ENCODE measurements at places on chromosomes 13 and 19.

DNA sequence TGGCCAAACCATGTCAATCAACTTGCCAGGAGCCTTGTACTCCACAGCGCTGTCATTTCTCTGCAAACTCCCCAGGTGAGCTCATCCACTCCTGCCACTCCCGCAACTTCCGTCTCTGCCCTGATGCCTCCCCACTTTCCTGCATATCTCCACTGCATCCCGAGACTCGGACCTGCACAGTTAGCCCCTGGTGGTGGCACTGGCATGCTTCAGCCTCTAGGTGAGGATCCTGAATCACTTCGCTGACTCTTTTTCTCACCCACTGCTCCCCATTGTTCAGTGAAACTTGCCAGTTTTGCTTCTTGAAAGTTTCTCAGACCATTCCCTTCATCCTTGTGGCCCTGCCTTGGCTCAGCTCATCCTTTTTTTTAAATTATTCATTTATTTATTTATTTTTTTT, 3.4 kb upstream of the CTU1 start:
- no peak for DNase-seq

GRCh38 chr13:70253834-70254233, 145.6 kb upstream of the KLHL1 start:
- no peak for DNase-seq

GRCh38 chr13:34967851-34968562, 25.9 kb downstream of the NBEA start:
- no peak for DNase-seq

- no peak for DNase-seq
Observed at GRCh38 chr19:30074741-30075715, 133.0 kb downstream of the URI1 start.

GRCh38 chr19:46654621-46655152, 6.3 kb downstream of the DACT3 start:
- DNase-seq, result no peak

DNA sequence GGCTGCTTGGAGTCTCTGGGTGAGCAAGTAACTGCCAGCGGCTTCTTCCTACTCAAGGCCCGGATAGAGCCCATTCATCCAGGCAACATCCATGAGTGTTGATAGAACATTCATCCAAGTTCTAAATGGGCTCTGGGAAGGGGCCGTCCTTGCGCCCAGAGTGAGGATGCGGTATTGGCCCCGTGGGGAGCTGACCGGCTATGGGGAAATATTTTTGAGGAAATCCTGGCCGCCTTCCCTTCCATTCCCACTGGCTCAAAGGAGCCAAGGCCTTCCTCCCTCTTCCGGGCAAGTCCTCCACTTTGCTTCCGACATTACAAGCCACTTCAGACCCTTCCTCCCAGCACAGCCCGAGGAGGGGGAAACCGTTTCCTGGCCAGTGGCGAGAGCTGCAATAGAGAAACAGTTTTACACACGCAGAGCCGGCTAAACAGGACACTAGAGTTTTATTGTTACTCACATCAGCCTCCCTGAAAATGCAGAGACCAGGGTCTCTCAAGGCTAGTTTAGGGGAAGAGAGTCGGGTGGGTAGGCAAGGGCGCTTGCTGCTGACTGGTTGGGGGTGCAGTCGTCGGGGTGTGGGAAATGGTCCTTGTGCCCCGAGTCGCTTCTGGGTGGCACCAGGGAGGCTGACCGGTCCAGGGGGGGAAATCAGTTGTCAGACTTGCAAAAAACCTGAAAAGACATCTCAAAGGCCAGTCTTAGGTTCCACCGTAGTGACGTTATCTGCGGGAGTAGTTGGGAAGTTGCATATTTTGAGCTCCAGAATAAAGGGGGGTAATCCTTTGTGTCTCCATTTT, 37.5 kb downstream of the C13orf46 start:
- no peak for DNase-seq

- no peak for DNase-seq
Observed at GRCh38 chr13:101026736-101027398, 352.3 kb upstream of the TMTC4 start.

DNA sequence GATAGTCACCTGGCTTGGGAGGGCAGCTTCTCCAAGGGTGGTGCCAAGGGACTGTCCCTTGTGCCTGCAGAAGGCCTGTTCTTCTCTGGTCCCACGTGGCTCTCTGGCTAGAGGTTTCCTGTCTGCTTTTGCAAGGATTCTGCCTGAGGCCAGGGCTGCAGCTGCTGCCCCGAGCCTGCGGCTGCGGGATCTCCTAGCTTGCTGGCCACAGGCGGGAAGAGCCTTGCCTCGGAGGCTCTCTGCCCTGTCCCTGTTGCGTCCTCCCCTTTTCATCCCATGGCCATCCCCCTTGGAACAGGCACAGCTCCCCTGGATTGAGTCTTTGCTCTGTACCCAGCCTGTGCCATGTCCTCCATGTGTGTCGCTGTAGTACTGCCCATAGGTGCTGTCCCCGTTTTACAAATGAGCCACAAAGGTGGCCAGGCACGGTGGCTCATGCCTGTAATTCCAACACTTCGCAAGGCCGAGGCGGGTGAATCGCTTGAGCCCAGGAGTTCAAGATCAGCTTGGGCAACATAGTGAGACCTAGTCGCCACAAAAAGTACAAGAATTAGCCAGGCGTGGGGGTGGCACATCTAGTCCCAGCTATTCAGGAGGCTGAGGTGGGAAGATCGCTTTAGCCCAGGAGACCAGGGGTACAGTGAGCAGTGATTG, 9.1 kb downstream of the IRF3 start:
- DNase-seq, result no peak

GRCh38 chr13:73321043-73321442, 262.2 kb downstream of the KLF5 start:
- no peak for DNase-seq

GRCh38 chr13:99980201-99980823, 1.3 kb upstream of the ZIC2 start:
- no peak for DNase-seq

DNA sequence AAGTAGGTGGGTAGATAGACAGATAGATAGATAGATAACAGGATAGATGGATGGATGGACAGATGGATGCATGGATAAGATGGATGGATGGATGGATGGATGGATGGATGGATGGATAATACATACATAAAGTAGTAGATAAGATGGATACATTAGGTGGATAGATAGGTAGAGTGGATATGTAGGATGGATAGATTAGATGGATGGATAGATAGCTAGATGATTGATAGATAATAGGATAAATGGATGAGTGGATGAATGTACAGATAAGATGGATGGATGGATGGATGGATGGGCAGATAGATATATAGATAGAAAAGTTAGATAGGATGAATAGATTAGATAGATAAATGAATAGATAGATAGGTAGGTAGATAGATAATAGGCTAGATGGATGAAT, 2.1 kb downstream of the CYP4F3 start:
- no peak for DNase-seq

- DNase-seq, result no peak
Observed at GRCh38 chr13:49063497-49063896, 87.8 kb downstream of the FNDC3A start.

GRCh38 chr19:5231857-5232678, 108.5 kb downstream of the PTPRS start:
- DNase-seq, result no peak

DNA sequence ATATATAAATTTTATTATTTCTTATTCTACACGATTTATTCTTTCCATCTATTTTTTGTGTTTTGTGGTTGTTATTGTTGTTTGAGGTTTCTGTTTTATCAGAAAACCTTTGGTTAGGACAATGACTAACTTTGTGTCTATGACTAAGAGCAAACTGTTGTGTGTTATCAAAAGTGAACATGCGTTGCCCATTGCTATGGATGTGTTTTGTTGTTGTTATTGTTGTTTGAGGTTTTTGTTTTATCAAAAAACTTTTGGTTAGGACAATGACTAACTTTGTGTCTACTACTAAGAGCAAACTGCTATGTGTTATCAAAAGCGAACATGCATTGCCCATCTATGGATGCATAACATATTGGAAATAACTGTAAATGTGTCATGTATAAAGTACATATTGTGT, 692.3 kb downstream of the SLITRK1 start:
- DNase-seq, result no peak

GRCh38 chr13:30932481-30933353, at the start of gene TEX26:
Gene TEX26, plus strand, starts transcription at chr13:30932656. Its CDS starts 60 bp downstream, at chr13:30932716.
- DNase-seq, result no peak

- DNase-seq, result no peak
Observed at GRCh38 chr13:49679246-49679645, 12.0 kb downstream of the EBPL start.

DNA sequence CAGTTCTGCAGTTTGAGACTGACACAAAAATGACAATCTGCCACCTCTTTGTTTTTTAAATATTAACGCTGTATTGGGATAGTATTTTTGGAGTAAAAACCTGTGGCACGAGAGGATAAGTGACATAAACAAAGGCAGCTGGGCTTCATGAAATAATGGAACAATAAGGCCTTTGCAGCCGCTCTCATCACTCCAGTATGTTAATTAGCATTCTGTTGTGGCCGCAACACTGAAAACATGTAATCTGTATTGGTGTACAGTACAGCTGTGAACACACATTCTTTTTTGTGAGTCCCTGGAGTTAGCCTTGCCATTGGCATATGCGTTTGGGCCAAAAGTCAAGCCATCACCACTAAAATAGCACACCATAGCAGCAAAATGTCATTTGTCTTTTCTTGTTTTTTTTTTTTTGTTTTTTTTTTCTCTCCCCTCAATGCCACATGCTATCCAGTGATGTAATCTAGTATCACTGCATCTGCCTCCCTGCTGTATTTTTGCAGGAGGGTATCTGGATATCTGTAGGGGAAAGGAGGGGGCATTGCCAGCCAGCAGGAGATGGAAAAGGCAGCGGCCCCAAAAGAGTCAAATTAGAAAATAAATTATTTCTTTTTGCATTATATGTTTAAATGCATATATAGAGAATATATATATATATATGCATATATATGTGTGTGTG, 885 bp upstream of the ZNF536 start:
- DNase-seq, result no peak

DNA sequence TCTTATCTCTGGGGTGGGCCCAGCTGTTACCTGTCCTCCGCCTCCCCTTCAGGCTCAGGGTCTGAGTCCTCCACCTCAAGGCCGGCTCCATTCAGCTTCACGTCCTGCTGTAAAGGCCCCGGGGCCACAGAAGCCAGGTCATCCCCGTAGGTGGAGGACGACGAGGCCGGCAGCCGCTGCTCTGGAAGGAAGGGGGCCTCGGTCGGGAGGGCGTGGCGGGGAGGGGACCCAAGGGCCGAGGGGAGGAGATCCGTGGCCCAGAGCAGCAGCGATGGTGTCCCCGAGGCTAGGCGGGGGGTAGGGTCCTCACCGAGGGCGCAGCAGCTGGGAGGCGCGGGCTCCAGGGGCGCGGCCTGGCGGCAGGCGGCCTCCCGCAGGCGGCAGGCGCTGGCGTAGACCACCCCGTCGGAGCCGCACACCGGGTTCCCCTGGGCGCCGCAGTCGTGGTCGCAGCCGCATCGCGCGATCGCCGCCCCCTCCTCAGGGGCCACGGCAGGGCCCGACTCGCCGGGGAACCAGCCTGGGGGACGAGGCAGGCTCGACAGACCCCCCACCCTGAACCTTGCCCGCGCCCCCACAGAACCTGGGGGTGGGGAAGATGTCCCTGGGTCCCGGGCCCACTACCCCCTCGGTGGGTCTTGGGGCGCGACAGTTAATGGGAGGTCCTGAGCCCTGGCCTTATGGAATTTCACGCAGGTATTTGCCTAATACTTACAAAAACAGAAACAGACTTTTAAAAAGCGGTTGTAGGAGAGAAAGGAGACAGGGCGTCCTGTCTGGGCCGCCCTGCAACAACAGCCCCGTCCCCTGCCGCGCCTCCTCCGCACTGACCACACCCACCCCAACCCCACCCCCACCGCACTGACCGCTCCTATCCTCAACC, 7.6 kb downstream of the F2RL3 start:
- DNase-seq, result no peak

DNA sequence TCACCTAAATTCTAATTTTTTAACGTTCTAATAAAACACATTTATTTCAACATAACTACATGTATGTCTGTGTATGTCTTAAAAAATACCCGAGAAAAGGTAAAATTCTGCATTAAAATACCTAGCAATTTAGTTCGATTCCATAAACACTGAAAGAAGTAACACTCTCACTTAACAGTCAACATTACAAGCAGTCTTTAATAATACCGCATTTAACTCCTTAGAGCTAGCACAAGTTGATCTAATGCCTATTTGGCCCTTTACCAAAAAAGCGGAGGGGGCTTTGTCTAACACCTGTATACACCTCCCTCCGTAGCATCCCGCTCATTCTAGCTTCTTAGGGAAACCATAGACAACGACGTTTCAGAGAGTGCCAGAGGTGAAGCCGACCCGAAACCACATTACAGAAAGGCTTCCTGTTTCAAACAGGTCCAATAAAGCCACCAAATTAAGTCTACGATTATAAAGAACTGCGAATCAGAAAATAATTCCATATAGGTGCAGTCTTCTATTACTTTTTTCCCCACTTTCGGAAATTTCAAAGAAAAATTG, 1.2 kb downstream of the SPART start:
- no peak for DNase-seq

- DNase-seq, result no peak
Observed at GRCh38 chr13:73129023-73129422, 70.2 kb downstream of the KLF5 start.

DNA sequence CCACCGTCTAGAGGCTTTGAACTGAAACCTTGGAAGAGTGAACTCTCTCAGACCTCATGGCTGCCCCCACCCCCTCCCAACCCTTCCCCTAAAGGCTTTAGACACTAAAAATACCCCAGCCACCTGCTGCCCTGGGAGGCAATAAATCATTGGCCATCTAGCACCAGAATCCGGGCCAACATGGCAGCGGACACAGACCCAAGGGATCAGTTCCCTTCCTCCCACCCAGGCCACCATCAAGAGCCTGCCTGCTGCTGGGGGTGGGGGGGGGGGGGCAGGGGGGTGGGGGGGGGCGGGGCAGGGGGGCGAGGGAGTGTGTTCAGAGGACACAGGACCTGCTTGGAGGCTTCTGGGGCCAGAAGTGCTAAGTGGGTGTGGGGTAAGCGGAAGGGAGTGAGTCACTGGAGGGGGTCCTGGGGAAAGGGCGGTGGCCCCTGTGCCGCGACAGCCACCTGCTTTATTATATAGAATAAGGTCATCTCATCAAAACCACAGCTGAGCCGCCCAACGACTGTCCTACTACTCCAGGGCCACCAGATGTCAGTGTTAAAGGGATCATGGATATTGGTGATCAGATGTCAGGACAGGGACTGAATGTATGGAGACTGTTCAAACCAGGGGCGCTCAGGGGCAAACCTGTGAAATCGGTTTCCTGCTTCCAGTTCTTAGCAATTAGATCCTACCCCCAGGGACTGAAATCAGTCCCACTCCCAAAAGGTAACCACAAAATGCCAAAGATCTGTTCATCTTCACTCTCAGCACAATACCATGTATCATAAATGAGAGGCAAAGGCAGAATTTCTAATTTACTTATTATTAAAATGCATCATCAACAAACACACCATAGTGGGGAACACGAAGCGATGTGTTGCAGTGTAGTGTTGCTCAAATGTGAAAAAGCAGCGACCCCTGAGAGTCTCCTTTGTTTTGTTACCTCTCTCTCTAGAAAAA, 24.3 kb downstream of the ARL11 start:
- no peak for DNase-seq

- DNase-seq, result no peak
Observed at GRCh38 chr13:23567906-23568460, 2.2 kb upstream of the TNFRSF19 start.

All from activated CD4-positive, alpha-beta T cell treated with anti-CD3 and anti-CD28 coated beads for 1 hour (primary cell).